ENCODE measurements at places on chromosomes 6 and 20.

- DNase-seq: no peak
Observed at GRCh38 chr6:380234-381218, 11.0 kb upstream of the IRF4 start.

GRCh38 chr6:3643921-3644738 is 107.4 kb downstream of the PXDC1 start:
- no peak for DNase-seq

DNA sequence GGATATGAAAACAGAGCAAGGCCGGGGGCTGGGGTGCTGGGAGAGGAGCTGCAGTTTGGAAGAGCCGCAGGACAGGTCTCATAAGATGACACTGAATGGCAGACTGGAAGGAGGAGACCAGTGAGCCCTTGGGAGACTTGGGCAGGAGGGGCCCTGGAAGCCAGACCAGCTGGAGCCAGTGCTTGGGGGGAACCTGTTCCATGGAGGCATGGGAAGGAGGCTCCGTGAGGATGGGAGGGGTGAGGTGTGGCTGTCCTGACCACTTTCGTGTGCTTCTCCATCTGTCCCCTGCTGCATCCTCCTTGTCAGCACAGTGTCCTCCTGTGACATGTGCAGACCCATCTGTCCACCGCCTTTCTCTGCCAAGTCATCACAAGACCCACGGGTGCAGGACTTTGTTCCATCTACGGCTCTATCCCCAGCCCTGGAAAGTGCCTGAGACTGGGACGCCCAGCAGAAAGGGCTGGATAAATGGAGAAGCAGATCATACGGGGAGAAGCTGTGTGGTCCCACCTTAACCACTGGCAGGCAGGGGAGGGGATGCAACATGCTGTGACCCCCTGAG is 84.8 kb upstream of the MPC1 start:
- no peak for DNase-seq

GRCh38 chr6:138785079-138785478 is 10.8 kb upstream of the ECT2L start:
- no peak for DNase-seq

GRCh38 chr6:28729501-28730402 is 194.0 kb downstream of the TRIM27 start:
- DNase-seq: no peak

GRCh38 chr6:157813191-157813590 is 9.9 kb upstream of the SNX9 start:
- DNase-seq: no peak

Measured in GM04503 (cell line).